ENCODE measurements at places on chromosomes 12 and 14.

DNA sequence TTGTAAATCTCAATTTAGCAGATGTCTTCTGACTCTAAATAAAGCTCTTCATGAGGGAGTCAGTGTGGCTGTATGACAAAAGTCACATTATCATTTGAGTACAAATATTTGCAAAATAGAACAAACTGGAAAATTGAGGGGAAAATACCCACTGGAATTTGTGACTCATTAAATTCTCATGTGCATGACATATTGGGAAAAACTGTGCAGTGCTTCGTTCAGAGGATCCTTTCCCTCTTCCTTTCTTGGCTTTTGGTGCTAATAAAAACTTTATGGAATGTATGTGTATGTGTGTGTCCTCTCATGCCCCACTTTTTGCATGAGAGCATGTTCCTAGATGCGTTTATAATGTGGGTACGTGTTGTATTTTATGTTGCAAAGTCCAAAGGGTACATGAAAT, 267.8 kb downstream of the KTN1 start:
- no peak for DNase-seq

DNA sequence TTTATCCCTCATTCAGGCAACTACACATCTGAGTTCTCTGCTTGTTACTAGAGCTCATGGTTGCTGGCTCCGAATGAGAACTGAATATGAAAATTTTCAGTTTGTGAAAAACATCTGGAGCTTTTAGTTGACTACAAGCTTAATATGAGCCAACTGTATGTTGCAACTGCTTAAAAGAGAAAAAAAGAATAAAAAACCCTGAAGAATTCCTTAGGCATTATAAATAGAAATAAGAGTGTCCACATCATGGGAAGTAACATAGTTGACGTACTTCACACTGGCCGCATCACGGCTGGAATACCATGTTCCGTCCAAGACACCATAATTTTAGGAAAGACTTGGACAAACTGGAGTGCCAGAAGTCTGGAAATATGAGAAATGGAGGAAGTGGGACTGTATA, 57.9 kb downstream of the PDE3A start:
- DNase-seq: no peak

GRCh38 chr12:57227315-57228115, 2.0 kb upstream of the SHMT2 start:
- DNase-seq: no peak

DNA sequence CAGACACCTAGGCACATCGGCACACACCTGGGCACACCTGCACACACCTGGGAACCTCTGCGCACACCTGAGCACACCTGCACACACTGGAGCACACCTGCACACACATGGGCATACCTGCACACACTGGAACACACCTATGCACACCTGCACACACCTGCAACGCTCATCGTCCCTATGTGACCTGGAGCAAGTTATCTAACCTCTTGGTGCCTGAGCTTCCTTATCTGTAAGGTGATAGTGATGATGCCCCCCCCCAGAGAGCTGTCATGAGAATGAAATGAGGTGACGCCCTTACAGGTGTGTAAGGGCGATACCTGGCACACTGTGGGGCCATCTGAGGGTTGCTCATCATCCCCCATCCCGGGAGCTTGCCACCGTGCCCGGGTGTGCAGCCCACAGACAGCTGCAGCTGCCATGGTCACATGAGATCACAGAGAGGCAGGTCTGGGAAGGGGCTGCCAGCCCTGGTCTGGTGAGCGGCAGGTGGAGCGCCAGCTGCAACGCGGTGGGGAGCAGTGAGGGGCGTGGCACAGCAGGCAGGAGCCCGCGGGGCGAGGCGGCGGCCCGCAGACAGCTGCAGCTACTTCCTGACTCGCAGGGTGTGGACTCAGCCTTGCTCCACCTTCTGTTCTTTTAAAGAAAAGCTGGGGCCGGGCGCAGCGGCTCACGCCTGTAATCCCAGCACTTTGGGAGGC, 59.9 kb upstream of the FBRSL1 start:
- DNase-seq: no peak

- DNase-seq: no peak
Observed at GRCh38 chr14:99732436-99733210, 48.5 kb downstream of the CYP46A1 start.

GRCh38 chr12:116615141-116615861, 56.1 kb downstream of the MAP1LC3B2 start:
- DNase-seq: no peak

- no peak for DNase-seq
Observed at GRCh38 chr14:100822013-100822412, 3.9 kb upstream of the MEG3 start.

- DNase-seq: no peak
Observed at GRCh38 chr14:88326352-88327103, 3.5 kb upstream of the KCNK10 start.

- DNase-seq: no peak
Observed at GRCh38 chr14:68884031-68885030, 91.5 kb upstream of the ZFP36L1 start.
